ENCODE measurements at places on chromosomes 6 and 20. TPM values are rescaled to one million over a fixed set of nuclear protein-coding genes. Genes with fewer than 3 reads are reported as not detected.

ARMH2 gene
- not detected for total RNA-seq

SLC44A4 gene
- 35.4 TPM for total RNA-seq

DNA sequence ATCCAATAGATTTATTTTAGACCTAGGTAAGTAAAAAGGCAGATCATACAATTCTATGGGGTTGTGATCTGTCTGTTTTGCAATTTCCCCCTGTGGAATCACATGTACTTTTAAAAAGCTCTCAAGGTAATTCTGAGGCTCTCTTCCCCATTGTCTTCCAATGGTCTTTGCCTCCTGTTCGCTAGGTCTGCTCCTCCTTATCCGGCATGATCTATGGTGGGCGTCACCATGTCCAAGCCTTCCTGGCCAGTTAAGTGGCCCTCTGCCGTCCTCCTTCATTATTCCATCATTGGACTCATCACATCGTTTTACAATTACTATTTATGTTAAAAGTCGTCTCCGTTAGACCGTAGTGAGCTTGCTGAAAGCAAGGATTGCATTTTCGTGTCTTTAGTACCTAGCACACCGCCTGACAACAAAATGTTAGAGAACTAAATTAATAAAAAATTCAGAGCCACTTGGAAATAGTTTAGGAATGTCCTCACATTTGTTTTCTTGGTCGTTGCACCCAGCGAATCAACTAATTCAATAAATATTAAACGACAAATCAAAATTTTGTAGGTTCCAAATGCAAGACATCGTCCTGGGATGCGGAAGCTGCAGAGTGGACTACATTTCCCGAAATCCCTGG lies 2.2 kb upstream of the STXBP5 start:
- no peak for DNase-seq

GRCh38 chr6:21589352-21590345 lies 3.9 kb upstream of the SOX4 start:
- peak; percentile 79 for DNase-seq

GRCh38 chr6:30041821-30042220 lies 19.2 kb upstream of the POLR1H start:
- no peak for DNase-seq

DNA sequence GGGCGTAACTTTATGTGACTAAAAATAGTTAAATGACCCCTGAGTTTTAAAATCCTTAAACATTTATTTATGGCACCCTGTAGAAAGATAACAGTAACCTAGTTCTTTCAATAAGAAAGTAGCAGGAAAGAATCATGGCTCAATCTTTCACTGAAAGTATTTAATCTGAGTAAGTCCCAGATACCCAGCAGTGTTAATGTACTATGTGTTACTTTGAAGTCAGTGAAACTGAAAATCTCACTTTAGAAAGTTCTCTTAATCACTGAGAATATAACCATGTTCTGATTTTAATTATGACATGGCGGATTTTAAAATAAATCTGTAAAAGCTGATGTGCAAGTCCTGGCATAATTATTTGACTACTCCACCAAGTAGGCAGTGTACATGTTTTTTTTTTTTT lies 8.1 kb upstream of the HEY2 start:
- DNase-seq: no peak
